Esophagus muscularis mucosa (tissue), 4 donors: ENCODE measurements at places on chromosomes 11 and 22. TPM values are rescaled to one million over a fixed set of nuclear protein-coding genes. Genes with fewer than 3 reads are reported as not detected.

GRCh38 chr11:1946812-1947484, at the start of gene MRPL23:
Gene MRPL23 (plus strand): TSS chr11:1947332. CDS start chr11:1947363, 31 bp downstream.
- H3K4me1 ChIP-seq: no peaks in the 10 kb centered on the region
- no peaks in the 10 kb centered on the region for H3K36me3 ChIP-seq
- no peak within 1 kb of the TSS for H3K4me3 ChIP-seq
- no peaks in the 10 kb centered on the region for H3K27me3 ChIP-seq
- no peak within 1 kb of the TSS for H3K27ac ChIP-seq

GRCh38 chr11:27719546-27719925, 19.3 kb upstream of the BDNF start:
- H3K27ac ChIP-seq: no peak overlapping the region
- peaks cover 41% of the 10 kb centered on the region for H3K4me1 ChIP-seq
- H3K36me3 ChIP-seq: no peaks in the 10 kb centered on the region

DNA sequence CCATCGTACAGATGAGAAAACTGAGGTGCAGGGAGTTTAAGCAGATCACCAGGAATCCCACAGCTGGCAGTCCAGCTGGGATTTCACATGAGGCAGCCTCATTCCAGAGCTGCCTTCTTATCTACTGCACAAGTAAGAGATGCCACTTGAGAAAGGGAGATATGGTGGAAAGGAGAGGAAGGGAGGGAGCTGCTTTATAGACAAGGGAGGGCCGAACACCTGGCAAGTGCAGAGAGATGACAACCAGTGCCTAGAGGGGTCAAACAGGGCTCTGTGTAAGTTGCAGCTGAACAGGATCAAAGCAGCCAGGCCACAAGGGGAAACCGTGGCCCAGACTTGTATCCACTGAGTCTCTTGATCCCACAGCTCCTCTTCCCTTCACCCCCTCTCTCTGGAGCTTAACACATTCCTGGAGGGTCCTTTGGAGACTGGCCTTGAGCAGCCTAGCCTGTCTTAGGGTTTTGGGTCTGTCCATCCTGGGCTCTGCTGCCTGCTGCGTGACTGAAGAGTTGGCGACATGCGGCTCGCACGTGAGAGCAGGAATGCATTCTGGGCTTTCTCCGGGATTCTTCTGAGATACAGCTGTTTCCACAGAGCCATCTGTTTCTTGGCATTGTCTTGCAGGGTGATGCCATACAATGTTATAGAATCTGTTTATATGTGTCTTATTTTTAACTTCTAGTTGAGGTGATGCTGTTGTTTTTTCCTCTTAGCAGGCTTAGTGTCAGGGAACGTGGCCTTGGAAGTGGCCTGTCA, 268.5 kb upstream of the SYN3 start:
- H3K4me3 ChIP-seq: no peak overlapping the region
- DNase-seq: no peak
- no peaks in the 10 kb centered on the region for H3K4me1 ChIP-seq
- H3K36me3 ChIP-seq: no peaks in the 10 kb centered on the region

GRCh38 chr11:28838741-28839140, 730.6 kb downstream of the METTL15 start:
- no peaks in the 10 kb centered on the region for H3K4me1 ChIP-seq
- no peak for DNase-seq
- H3K36me3 ChIP-seq: no peaks in the 10 kb centered on the region
- H3K4me3 ChIP-seq: no peak overlapping the region
- no peak overlapping the region for H3K27ac ChIP-seq

LYVE1 gene
- total RNA-seq: 65.6 TPM
